ENCODE measurements at places on chromosomes 5 and 9.

- no peak for DNase-seq
Observed at GRCh38 chr9:38249049-38249448, 143.5 kb upstream of the ALDH1B1 start.

- no peak for DNase-seq
Observed at GRCh38 chr9:12633016-12633765, 60.0 kb upstream of the TYRP1 start.

- DNase-seq, result peak; percentile 93
Observed at GRCh38 chr9:136483589-136484152, 831 bp upstream of the SEC16A start.

GRCh38 chr5:95035891-95036685 is 248.8 kb downstream of the MCTP1 start:
- no peak for DNase-seq

GRCh38 chr9:121503444-121503843 is 3.8 kb upstream of the GGTA1 start:
- DNase-seq, result no peak

- no peak for DNase-seq
Observed at GRCh38 chr5:40616781-40617180, 62.9 kb upstream of the PTGER4 start.

GRCh38 chr5:172699999-172700364 is 58.9 kb downstream of the NEURL1B start:
- no peak for DNase-seq

DNA sequence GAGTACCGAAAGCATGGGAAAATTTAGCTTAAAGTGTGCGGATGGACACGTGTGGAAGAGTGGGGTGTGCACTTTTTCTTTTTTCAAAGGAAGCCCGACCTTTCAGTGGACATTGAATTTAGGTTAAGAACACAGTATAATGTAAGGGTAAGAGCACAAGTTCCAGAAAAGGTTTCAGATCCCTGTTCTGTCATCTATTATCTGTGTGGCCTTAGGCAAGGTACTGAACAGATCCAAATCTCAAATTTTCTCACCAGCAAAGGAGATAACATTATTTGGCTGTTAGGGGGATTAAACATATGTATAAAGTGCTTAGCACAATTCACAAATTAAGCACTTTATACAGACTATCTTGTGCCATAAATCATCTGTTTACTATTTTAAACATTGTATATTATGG is 441.0 kb downstream of the SPOCK1 start:
- no peak for DNase-seq

DNA sequence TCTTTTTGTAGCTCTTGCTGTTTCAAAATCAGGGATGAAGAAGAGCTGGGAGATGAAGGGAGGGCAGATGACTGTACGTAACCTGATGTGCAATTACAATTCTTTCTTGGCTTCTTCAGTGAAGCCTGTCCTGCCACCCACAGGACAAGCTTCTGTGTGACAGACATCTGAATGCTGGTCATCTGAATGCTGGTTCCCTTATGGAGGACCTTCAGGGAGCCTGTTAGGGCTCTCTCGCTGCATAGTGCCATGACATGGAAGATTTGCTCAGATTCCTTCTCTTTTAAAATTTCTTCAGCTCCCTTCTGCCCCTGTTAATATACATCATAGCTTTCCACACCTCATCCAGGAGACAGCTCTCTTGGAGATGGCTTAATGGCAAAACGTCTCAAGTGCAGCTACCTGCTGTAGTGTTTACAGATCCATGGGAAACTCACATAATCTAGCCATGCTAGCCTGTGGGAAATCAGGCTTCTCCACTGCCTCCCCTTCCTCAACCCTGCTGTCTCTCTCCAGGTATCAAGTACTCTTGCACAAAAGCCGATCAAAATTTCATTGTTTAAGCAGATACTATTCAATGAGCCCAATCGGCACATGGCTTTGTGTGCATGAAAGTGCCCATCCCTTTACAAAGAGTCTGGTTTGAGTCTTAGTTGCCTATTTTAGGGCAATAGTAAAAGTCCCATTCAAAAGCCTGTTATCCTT is 134.6 kb downstream of the RAB3C start:
- no peak for DNase-seq

- DNase-seq, result no peak
Observed at GRCh38 chr5:175674731-175675346, 17.0 kb downstream of the HRH2 start.

- DNase-seq, result no peak
Observed at GRCh38 chr9:128713941-128714573, 9.9 kb downstream of the ZDHHC12 start.

- DNase-seq, result no peak
Observed at GRCh38 chr5:142283304-142283703, 41.5 kb downstream of the SPRY4 start.

- DNase-seq, result no peak
Observed at GRCh38 chr9:31032206-31032605, 1352.2 kb upstream of the ACO1 start.

GRCh38 chr9:112925058-112925641 is 34.5 kb upstream of the SLC46A2 start:
- DNase-seq, result no peak
